ENCODE measurements at places on chromosomes 11 and 22.

DNA sequence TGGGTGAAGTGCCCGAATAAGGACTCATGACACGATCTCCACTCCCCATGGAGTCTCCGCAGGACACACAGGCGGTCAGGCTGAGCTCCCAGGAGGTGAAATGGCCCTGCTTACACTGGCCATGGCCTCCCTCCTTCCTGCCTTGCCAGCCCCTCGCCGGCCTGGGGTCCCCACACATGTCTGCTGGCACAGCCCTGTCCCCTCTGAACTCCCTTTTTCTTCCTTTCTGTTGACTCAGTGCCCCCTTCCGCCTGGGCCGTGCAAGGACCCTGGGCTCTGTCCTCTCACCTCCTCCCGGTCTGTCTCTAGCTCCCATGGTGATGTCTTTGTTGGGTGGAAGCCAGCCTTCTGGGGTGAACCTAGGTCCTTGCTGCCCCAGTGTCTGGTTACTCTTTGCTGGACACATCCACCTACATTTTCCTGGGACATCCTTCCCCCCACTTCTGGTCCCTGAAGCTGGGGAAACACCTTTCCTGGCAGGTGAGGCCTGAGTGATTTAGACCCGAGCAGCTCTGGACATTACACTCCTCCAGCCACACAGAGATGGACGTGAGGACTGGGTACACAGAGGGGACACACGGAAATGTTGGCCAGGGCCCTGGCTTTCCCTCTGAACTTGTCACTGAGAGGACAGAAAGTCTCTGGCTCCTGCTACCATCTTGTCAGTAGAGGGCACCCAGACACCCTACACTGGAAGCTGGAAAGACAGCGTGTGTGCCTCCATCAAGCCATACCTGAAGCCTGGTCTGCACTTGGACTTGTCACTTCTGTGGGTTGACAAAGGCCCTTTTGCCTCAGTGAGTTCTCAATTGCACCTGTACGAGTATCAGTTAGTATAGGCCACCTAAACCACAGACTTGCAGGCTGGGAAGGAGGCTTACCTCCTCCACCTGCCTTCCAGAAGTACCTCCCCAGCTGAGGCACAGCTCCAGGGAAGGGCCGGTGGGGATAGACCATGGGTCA is 864.3 kb downstream of the TBC1D22A start:
- DNase-seq = no peak

DNA sequence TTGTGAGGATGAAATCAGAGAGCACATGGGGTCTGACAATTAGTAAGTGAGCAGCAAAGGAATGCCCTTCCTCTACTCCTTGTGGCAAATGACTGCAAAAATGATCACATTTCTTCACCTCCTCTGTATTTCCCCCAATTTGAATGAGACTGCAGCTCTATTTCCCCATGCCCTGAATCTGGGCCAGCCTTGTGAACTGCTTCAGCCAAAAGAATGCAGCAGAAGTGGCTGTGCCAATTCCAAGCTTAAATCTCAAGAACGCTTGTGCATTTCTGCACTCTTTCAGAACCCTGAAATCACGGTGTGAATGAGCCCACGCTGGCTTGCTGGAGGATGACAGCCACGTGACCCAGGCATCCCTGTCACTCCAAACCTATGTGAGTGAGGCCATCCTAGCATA is 9.9 kb downstream of the SLC43A3 start:
- no peak for DNase-seq

GRCh38 chr11:120208001-120208441 is 2.8 kb upstream of the OAF start:
- DNase-seq = no peak

GRCh38 chr11:102603091-102603490 is 22.0 kb downstream of the MMP20 start:
- no peak for DNase-seq

DNA sequence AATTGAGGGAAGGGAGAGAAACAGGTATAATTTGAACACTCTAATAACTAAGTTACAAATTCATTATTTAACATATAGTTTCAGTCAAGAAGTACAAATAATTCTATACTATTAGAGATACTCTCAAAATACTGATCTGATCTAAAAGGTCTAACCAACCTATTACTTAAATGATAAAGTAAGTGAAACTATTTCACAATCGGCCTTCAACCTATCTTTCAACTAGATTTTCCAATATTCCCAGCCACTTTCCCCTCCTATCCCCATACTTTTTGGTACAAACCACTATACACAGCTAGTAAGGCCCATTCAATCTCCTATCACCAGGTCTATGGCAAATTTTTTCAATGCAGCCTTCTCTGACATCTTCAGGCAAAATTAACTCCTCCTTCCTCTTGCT is 106.7 kb downstream of the SIK3 start:
- no peak for DNase-seq

GRCh38 chr11:9692691-9693090 is 28.8 kb downstream of the SWAP70 start:
- no peak for DNase-seq

DNA sequence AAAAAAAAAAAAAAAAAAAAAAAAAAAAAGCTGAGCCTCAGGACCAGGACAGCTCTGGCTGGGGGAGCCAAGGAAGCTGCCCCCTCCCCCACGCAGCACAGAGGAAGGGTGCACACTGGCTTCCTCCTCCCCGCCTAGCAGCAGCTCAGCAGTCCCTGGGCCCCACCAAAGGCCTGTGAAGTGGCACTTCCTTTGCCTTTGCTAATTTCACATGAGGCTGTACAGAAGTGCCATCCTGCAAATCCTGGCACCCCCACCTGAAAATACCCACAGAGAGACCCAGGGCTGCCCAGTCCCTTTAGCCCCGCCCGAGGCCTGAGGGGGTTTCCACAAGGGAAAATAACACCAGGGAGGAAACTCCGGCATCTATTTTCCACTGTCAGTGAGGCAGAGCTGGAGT is 3.9 kb downstream of the RHOG start:
- no peak for DNase-seq

DNA sequence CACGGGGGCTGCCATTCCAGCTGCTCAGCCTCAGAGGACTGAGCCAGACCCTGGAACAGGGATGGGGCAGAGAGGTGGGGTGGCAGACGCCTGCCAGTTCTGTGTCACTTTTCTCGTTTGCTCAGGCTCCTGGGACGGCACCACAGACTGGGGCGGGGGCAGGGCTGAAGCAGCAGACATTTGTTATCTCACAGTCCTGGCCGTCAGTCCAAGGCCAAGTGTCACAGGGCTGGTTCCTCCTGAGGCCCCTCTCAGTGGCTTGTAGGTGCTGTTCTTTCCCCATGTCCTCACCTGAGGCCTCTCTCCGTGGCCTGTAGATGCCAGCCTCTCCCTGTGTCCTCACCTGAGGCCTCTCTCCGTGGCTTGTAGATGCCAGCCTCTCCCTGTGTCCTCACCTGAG is 24.7 kb downstream of the TPCN2 start:
- DNase-seq = no peak

GRCh38 chr11:86422371-86422770 is 47.7 kb downstream of the CCDC81 start:
- DNase-seq = no peak

GRCh38 chr22:29310863-29311339 is 4.5 kb downstream of the GAS2L1 start:
- DNase-seq = no peak

DNA sequence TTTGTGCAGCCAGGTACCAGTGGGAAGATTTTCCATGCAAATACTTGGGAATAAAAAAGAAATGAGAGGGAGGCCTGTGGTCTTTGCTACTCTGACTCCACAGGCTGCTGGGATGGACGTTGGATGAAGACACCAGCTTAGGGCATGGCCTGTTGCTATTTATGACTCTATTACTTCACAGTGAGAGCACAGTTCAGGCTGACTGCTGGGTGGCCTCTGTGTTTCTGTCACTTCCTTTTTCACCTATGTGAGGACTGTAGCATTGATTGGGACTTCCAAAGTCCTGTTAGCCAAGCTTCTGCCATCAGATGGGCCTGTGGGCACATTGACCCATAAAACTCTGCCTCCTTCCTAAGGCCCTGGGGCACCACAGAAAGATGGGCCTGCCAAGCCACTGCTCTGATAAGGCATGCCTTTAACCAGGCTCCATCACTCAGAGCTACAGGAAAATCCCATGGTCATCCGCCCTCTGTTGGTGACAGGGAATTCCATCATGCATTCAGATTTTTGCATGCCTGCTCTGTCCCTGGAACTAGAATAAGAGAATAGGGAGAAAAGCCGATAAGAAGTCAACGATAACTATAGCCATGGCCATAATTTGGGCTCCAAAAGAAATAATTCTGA is 64.6 kb downstream of the KCNJ1 start:
- DNase-seq = no peak

GRCh38 chr11:66291706-66292542 is at the start of gene TMEM151A:
Gene TMEM151A, plus strand, starts transcription at chr11:66291894. Its CDS starts 120 bp downstream, at chr11:66292014.
- no peak for DNase-seq
